Tibial artery (tissue), 4 donors: ENCODE measurements at places on chromosomes 5 and 9.

DNA sequence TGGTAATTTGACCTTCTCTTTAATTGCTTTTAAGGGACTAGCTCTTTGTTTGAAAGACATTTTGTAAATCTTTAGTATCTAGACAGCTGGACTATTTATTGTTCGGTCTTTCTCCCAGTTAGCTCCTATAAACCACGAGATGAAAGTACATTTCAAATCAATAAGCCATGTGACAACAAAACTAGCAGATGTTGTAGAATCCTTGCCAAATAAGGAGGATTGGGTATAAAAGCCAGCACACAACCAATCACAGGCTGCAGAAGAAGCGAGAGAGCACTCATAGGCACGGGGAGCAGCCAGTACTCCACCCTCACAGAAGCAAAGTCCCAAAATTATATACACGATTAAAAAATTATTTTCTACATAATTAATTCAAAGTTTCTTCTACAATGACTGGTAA is 8.1 kb upstream of the OMD start:
- no peak for DNase-seq

GRCh38 chr5:66609615-66610014 is 13.4 kb downstream of the MAST4 start:
- DNase-seq = no peak

DNA sequence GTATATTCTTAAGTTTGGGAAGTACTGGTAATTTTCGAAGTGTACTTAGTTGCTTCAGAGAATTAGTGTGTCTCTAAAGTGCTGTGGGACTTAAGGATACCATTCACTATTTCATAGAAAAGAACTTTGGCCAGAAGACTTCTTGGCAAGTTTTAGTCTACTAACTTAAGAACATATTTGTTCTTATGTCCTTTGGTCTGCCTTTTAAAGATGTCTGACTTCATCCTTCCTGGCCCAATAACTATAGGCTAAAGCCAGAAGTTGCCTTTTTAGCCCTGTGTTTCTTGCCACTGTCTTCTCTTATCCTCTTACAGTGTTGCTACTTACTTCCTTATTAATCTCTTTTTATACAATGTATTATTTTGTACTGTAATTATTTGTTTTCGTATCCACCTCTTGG is 6.3 kb downstream of the RBM27 start:
- no peak for DNase-seq

- DNase-seq = no peak
Measured at GRCh38 chr9:21311889-21312288, 6.8 kb upstream of the IFNA5 start.

DNA sequence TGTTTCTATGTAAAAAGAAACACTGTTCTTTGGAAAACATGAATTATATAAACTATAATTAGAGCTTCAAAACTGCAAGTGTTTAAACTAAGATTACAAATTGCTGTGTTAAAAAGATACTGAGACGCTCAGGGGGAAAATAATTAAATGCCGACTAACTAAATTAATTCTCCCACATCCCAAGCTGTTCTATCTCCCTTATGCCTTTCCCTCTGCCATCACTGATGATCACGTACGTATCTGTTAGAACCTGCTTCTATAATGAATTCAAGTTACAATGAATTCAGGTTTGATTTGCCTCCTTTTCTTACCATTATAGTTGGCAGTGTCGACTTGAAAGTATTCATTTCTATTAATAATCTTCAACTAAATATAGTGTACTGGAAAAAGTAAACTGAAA is 349.9 kb upstream of the CDH6 start:
- DNase-seq = no peak

DNA sequence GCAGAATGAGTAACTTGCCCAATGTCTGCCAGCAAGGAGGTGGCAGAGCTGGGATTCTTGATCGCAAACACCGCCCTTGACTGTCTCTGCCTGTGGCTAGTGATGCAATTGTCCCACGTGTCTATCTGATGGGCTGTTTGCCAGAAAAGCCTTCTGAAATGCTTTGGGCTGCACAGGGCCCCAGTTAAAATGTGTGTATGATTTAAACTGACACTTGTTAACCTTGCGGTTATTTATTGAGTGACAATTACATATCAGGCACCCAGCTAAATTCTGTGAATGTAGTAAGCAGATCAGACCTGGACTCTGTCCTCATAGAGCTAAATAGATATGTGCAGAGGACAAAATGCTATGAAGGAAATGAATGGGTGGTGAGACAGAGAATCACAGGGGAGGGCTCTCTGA is 11.6 kb upstream of the IL12B start:
- peak; percentile 76 for DNase-seq

DNA sequence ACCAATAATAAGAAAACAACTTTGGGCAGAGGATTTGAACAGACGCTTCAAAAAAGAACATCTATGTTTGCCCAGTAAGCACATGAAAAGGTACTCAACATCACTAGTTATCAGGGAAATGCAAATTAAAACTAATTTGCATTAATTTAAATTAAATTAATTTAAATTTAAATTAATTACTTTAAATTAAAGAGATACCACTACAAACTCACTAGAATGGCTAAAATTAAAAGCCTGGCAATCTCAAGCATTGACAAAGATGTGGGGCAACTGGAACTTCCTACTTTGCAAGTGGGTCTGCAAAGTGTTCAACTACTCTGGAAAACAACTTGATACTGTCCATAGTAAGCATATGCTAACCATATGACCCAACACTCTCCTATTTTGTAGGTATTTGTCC is 32.1 kb upstream of the ELL2 start:
- no peak for DNase-seq
